ENCODE measurements at places on chromosomes 6 and 20.

DNA sequence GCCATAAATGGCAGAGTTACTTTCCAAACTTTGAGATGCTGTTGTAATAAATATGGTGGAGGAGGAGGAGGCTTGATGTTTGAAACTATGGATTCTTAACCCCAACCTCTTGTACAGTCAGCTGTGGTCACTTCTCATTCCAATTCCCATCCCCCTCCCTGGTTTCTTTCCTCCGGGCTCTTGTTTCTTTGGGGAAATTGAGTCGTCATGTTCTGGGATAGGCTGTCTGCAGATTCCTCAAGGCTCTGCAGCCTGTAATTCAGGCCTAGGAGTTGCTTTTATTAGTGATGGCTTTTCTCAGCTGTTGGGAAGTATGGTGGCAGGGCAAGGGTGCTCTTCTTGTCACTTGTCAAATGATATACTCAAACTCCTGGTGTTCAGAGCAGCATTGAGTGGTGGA, 2.6 kb downstream of the PTK7 start:
- no peak for DNase-seq

- DNase-seq, result no peak
Observed at GRCh38 chr6:42923666-42924065, 5.6 kb upstream of the CNPY3 start.

- DNase-seq, result no peak
Observed at GRCh38 chr6:167824591-167825331, 1.9 kb upstream of the AFDN start.

- DNase-seq, result no peak
Observed at GRCh38 chr6:77424761-77425160, 38.5 kb downstream of the HTR1B start.

- no peak for DNase-seq
Observed at GRCh38 chr20:48720256-48720985, 107.4 kb downstream of the PREX1 start.

DNA sequence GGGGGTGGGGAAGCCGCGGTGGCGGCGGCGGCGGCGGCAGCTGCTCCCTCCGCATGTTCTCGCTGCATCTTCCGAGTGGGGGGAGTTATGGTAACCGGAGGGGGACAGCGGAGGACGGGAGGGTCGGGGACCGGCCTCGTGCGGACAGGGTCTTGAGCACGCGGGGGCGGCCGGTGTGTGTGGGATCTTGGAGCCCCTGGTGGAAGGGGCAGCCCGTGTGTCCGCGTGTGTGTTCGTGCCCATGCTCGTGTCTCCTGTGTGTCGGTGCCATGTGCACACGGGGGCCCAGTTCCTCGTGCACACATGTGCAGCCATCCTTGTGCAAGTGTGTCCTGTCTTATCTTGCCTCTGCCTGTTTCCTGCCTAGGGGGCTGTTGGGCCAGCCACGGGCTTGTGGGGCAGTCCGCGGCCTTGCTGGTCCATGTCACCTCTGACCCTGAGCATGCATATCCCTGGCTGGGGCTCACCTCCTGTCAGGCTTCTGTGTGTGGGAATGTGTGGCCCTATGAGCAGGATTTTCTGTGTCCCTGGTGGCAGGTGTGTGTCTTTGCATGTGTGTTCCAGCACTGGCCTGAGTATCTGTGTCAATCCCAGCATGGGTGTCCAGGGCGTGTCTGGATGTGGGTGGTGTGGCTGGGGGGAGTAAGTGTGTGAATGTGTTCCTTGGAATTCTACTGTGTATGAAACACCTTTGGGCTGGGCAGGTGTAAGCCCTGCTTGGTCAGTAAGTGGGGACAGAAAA, 8.5 kb downstream of the SYNGAP1 start:
- no peak for DNase-seq

Measured in GM18507 (cell line).